ENCODE measurements at places on chromosomes 3 and 15.

GRCh38 chr15:48719668-48720067, 74.2 kb upstream of the FBN1 start:
- no peak for DNase-seq

DNA sequence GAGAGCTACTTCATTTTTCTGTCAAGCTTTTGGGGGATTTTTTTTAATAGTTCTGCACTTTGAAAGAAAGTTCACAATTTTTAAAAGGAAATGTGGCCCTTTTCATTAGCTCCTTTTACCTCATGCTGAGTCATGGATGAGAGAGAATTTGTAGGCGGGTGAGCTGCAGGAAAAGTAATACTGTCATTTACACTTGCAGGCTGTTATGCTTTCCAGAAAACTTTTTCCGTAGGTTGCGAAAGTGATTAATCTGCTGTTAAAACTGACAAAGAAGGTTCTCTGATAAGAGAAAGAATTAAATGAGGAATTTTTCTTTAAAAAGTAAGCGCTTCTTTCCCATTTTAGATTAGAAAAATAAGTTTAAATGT, 430.2 kb downstream of the LPP start:
- no peak for DNase-seq

DNA sequence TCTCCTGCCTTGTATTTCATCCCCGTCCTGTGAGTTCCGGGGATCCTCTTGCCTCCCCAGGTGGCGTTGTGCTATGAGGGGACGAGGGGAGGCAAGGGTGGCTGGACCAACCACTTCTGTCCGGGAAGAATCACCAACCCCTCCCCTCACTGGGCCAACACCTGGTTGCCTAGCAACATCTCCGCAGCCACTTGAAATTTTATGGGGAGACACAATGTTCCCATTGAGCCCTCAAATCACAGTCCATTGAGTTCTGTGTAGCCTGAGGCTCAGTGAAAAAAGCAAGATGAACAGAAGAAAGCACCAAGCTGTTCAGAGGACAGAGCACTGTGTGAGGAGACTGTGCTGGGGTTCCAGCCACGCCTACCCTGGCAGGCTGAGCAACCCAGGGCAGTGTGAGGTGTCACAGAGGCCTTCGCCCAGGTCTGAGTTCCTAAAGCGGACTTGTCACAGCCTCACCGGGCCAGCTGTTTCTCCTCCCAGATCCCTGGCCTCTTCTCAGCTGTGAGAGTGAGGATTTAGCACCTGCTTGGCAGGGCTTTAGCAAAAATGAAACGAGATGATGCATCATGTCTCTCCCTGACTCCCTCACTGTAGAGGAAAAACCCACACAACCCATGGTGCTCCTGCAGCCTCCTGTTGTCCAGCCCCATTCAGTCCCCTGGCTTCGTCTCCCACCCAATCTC, 76.8 kb downstream of the ATP2B2 start:
- no peak for DNase-seq

- DNase-seq, result no peak
Observed at GRCh38 chr3:81666502-81667121, 94.8 kb downstream of the GBE1 start.

GRCh38 chr3:25469558-25469957, 41.5 kb downstream of the RARB start:
- no peak for DNase-seq

DNA sequence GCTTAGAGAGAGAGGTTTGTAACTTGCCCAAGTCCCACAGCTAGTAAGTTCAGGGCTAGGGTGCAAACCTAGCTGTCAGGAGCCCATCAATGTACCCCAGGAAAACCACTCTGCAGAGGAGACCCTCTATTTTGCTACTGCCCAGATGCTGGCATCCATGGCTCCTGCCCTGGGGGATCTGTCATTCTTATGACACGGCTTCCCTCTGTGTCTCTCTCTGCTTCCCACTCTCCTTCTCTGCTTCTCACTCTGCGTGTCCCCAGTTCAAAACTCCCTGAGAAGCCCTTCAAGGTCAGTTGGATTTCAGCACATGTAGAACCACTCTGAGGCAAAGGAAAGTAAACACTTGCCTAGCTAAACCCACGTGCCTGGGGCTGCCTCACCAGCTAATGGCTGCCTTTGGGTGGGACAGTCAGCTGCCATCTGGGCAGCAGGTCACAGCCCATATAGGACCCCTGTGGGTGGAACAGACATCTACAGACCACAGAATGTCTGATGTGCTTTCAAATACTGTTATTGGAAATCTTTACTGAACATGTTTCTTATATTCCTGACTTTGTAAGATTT, 29.4 kb upstream of the SLCO2A1 start:
- DNase-seq, result no peak

GRCh38 chr3:46713898-46714552, 3.6 kb downstream of the PRSS50 start:
- DNase-seq, result no peak
